Mammary epithelial cell (primary cell): ENCODE measurements at places on chromosomes 7 and 10.

GRCh38 chr10:67506083-67506756 is 189.8 kb downstream of the CTNNA3 start:
- no peak for DNase-seq

DNA sequence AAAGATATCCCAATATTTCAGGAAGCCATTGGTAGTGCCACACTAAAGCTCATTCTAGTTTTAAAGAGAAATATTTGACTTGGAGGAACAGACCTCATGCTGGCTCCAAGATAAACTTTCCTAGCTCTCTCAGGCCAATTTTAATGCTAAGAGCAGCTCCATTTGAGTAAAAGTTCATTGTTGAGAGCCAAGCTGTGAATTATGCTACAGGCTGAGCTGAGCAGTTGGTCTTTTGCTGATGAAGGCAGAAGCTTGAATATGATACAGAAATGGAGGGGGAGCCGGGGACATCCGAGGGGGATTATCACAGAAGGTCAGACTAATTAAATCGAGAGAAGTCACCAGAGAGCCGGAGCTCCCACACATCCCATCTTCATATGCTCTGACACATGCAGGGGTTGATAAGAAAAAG is 175.7 kb upstream of the AUTS2 start:
- no peak for DNase-seq

- no peak for DNase-seq
Observed at GRCh38 chr7:136194878-136195277, 217.7 kb upstream of the MTPN start.

GRCh38 chr10:117609796-117610170 is 67.2 kb downstream of the EMX2 start:
- DNase-seq, result no peak

DNA sequence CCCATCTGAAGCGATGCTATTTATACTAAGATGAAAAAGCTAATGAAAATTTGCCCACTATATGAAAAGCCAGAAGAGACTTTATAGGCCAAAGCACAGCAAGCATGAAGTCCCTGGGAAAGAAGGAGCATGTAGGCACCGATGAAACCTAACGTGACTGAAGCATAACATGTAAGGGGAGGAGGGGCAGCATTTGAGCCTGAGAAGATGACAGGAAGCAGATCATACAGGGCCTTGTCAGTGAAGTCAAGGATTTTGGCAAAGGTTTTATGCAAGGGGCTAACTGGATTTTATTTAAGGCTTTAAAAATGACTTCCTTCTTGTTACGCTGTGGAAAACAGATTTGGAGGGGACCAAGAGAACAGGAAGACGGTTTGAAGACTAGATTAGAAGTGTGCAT is 744.0 kb downstream of the PHTF2 start:
- no peak for DNase-seq

DNA sequence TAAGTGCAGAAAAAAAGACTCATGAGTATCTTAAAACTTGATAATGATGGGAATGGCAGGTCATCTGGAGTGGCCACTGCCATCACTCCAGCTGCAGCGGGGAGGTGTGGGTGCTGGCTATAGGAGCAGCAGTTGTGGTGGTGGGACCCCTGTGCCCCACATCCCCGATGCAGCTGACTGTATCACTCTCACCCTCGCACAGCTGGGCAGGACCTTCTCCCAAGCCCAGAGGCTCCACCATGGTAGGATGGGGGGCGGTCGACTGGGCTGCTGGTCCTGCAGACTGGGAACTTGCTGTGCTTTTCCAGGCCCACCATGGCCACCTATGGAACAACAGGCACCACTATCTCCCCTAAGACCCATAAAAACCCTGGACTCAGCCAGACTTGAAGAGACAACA is 844.4 kb downstream of the SORCS1 start:
- DNase-seq, result no peak

GRCh38 chr10:127424594-127425264 is 124.4 kb upstream of the NPS start:
- no peak for DNase-seq

DNA sequence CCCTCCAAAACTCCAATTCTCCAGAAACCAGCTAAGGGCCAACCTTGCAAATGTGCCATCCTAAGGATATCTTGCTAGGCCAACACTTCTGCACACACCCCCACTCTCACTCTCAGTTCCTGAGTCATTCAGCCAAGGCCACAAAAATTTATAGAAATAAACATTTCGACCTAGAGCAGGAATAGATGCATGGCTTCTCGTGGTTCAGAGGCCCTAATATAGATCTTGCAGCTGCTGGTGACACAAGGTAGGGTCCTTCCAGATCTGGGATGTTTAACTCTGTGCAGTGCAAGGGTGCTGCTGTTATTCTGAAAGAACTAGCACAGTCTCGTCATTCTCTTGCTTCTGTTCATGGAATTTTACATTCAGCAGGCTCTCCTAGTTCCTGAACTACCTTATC is 369.3 kb downstream of the CALN1 start:
- DNase-seq, result no peak

GRCh38 chr7:28705350-28705749 is 252.8 kb downstream of the TRIL start:
- DNase-seq, result no peak

DNA sequence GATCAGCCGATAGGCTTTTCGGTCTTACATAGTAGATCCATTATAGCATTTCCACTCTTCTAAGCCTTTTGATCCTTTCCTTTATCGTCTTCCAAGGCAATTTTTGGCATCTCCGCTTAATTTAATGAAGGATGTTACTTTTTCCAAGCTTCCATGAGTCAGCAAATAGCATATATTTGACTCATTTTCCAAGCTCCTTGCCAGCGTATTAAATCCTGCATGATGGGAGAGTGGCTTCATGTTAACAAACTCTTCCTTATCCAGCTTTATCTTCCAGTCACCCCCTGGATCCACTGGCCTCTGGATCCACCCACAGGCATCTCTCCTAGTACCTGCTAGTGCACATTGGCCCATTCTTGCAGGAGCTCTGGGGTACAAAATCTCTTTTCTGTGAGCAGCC is 13.0 kb downstream of the OR9A2 start:
- peak; percentile 23 for DNase-seq

GRCh38 chr7:27605689-27606269 is 56.9 kb downstream of the HIBADH start:
- peak; percentile 23 for DNase-seq

DNA sequence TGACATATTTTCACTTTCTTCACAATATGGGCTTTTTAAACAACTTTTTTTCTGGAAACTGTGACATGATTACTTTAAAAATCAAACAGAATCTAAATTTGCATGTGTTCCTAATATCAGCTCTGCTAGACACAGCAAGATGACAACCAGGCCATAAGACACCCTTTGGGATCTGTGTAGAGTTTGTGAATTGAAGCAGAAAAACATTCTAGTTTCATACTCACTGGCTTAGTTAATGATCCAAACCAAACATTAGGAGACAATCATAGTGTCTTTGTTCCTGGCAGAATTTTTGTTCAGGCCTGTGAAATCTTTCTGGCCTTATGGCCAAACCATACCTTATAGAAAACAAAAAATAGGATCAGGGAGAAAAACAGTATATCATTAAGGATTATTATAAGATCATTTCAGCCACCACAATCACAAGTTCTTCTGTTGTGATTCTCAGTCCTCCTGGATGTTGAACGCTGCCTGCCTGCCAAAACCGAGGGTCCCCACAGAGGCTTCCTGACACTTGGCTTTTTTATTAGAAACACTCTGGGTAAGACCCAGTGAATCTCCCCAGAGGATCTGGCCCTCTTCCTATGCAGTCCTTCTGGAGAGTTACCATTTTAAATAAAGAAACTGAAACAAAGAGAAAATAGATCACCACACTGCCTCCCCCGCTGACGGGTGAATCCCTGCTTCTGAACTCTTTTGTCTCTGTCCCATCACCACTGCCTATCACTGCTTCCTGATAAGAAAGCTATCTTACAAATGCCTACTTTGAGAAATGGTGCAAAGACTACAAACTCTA is 79.2 kb upstream of the PPP1R3C start:
- DNase-seq, result no peak

DNA sequence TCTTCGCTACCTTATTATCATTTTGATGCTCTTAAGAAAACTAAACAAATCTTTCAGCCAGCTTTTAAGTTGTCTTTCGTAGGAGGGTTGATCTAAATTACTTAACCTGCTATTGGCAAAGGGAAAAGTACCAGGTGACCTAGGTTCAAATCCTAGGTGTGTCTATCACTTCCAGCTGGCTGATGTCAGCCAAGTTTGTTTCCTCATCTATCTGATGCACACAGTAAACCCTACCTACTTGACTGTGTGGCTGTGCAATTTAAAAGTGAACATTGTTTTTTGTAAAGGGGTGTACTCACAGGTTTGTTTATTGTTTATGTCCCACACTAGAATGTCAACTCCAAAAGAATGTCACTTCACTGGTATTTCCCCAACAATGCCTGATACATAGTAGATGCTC is 21.9 kb upstream of the CAMK1D start:
- no peak for DNase-seq

DNA sequence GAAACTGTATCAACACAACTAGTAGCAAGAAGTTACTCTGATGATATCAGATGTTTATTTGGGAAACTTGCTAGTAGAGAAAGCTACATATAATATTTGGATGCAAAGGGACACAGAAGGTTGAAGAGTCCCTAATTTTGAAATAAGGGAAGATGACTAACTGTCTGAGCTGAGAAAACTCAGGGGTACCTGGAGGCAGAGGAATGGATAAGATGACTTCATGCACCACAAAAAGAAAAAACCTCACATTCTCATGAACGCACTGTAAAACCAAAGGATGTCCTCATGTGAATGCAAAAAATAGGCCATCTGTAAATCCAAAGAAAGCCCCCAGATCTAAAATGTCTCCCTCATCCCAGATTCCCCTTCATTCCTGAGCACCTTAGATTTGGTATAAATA is 29.3 kb downstream of the PRSS2 start:
- DNase-seq, result no peak

GRCh38 chr10:14235566-14236195 is 95.0 kb downstream of the FRMD4A start:
- DNase-seq, result no peak

DNA sequence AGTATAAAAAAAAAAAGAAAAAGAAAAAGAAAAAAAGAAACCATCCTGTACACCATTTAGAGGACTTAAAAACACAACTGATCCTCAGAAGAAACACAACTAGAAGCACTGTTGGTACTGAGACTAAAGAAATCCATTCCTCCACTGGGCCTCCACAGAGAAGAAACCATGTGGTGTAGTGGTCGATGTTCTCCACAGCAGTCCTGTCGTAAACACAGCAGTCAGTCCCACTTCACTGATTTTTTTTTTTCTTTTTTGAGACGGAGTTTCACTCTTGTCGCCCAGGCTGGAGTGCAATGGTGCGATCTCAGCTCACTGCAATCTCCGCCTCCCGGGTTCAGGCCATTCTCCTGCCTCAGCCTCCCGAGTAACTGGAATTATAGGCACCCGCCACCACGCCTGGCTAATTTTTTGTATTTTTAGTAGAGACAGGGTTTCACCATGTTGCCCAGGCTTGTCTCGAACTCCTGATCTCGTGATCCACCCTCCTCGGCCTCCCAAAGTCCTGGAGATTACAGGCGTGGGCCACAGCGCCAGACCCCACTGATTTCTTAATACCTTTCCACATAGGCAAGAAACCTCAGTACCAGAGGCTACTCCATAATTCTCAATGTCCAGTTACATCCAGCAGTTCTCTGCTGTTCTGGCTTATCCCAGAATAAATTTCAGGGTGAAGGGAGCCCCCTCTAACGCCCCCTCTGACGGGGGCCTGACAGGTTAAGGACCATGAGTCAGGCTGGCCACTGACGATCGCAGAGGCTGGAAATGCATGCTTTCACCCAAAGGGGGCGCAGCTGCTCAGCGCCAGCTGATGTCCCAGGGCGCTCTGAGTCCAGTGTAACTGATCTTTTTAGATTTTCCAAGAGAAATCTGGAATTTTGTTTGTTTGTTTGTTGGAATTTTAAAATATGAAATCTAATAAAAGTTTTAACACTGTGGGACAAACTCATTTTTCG is 24.8 kb upstream of the FFAR4 start:
- no peak for DNase-seq

GRCh38 chr10:130432271-130432670 is 296.1 kb downstream of the GLRX3 start:
- DNase-seq, result no peak

DNA sequence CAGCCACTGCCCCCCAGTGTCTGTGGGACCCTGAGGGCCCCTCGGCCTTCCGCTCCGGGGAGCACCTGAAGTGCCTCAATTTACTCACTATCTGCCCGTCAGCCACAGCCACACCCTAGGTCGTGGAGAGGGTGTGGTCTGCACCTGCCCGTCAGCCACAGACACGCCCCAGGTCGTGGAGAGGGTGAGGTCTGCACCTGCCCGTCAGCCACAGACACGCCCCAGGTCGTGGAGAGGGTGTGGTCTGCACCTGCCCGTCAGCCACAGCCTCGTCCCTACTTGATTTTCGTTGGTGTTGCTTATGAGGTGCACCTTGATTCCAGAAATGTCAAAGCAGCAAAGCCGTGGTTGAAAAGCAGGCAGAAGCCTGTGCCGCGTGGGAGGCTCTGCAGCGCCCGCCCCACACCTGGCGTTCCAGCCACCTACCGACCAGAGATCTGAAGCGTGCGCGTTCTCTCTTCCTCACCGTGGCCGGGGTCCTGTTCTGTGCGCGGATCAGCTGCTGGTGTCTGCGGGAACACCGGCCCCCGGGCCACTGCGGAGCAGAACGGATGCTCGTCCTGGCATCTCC is 101.6 kb downstream of the DYNC2I1 start:
- peak; percentile 43 for DNase-seq

- peak; percentile 42 for DNase-seq
Observed at GRCh38 chr7:135774284-135774683, 25.7 kb upstream of the FAM180A start.

- DNase-seq, result peak; percentile 84
Observed at GRCh38 chr7:100837099-100837836, 9.9 kb upstream of the EPHB4 start.

- peak; percentile 75 for DNase-seq
Observed at GRCh38 chr7:31950091-31950755, 120.0 kb downstream of the PDE1C start.

GRCh38 chr7:154575497-154575896 is 427.4 kb downstream of the PAXIP1 start:
- no peak for DNase-seq

DNA sequence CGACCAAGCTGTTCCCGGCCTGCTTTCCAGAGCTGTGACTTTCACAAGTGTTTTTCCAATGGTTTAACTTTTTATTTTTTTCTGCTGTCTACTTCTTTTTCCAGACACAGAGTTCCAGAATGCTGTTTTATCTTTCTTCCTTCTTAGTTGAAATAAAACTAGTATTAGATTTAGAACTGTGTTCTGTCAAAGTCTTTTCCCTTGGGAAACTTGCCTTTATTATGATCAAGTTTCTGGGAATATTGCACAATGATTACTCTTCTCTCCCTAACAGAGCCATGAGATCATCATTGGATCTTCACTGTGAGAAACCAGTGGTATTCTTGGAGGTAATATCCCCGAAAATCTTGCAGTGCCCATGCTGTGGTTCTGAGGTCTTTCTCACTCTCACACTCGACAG is 104.9 kb upstream of the KCND2 start:
- peak; percentile 11 for DNase-seq

- DNase-seq, result no peak
Observed at GRCh38 chr10:6494936-6495592, 85.0 kb downstream of the PRKCQ start.

DNA sequence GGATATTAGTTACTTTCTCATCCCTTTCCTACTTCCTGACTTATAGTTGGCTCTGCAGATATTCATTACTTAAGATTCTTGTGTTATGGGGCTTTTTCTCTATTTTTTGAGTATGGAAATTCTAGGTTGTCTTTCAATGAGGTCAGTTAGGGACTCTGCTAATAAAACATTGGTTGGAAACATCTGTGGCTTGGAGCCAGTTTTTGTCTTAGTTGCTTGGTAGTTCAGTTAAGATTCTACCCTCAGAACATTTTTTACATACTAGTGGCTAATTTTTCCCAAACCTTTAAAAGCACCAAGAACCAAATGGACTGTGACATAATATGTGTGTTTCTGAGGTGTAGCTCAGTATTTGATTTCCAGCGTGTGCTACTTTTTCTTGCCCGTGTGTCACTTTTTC is 305.6 kb upstream of the FZD1 start:
- no peak for DNase-seq
